ENCODE measurements at places on chromosomes 12 and 14.

GRCh38 chr12:82866227-82866775 lies 179.6 kb downstream of the TMTC2 start:
- DNase-seq: no peak

- no peak for DNase-seq
Observed at GRCh38 chr14:54219261-54220070, 177.3 kb upstream of the CDKN3 start.

GRCh38 chr14:61196792-61197191 lies 84.3 kb downstream of the TMEM30B start:
- DNase-seq: no peak

GRCh38 chr14:74955229-74956026 lies at the start of gene PGF:
PGF (minus strand) TSS chr14:74955597; CDS start chr14:74955242, 355 bp downstream.
- DNase-seq: no peak

GRCh38 chr14:56118611-56119181 lies 485 bp downstream of the PELI2 start:
- DNase-seq: no peak

DNA sequence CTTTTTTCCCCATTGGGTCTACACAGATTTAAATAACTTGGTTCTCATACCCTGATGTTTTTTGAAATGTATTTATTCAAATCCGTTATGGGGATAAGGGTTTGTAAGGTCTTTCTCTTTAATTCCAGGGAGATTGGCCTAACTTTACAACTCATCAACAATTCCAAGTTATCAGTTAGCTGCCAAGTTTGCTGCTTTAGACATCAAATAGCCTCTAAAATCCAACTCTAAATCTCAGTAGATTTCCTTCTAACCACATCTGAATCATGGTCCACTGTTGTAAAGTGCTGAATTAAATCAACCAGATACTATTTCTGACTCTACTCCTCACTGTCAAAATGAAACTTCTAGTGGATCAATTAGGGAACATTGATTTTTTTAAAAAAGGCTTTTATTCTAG lies 364.1 kb upstream of the E2F7 start:
- DNase-seq: no peak

GRCh38 chr12:13582421-13582820 lies 385.9 kb downstream of the EMP1 start:
- no peak for DNase-seq

DNA sequence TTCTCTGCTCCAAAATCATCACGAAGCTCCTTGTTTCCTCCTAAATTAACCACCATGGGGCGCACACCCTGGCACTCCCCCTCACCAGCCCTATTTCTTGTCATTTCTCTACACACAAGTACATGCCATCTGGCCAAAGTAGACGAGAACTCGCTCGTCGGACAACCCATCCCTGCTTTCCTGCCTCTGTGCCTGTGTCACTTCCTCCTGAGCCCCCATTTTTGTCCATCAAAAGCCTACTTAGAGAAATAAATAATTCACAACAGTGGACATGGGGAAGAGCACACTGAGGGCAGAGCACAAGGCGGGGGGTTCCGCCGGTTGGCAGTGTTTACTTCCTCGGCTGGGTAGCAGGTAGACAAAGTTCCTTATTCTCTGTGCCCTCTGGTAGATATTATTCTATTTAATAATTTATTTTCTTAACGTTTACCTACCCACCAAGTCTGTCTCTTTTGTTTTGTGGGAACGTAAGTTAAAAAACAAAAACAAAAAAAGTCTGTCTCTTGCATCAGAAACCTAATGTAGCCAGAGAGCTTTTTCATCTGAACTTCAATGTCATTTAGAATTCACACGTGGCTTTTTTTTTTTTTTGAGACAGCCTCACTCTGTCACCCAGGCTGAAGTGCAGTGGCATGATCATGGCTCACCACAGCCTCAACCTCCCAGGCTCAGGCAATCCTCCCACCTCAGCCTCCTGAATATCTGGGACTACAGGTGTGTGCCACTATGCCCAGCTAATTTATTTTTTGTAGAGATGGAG lies 6.0 kb downstream of the VPS37B start:
- no peak for DNase-seq

GRCh38 chr12:29255042-29255441 lies 106.0 kb downstream of the FAR2 start:
- no peak for DNase-seq

- no peak for DNase-seq
Observed at GRCh38 chr12:88063375-88063774, 34.2 kb upstream of the C12orf50 start.

DNA sequence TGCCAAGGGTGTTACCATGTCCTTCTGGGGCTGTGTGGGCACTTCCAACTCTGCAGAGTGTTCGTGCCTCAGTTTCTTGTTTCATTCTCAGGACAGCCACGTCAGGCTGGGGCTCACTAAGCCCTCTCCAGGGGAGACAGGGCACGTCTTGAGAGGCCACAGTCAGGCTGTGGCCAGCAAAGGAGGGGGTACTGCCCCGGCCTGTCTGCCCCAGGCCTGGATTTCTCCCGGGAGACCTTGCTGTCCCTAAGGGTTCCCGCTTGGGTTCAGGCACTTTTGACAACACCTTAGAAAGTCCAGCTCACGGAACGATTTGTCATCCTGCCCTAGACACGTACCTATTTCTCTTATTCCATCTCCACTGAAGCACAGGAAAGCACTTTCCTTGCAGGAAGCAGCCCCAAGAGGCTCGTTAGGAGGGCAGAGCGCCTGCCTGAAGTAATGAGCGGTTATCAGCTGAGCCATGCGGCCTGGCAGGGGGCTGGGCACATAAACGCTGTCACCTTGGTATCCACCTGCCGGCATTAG lies 290.4 kb upstream of the RTL1 start:
- DNase-seq: no peak

GRCh38 chr14:100534528-100535286 lies 52.5 kb downstream of the BEGAIN start:
- no peak for DNase-seq

DNA sequence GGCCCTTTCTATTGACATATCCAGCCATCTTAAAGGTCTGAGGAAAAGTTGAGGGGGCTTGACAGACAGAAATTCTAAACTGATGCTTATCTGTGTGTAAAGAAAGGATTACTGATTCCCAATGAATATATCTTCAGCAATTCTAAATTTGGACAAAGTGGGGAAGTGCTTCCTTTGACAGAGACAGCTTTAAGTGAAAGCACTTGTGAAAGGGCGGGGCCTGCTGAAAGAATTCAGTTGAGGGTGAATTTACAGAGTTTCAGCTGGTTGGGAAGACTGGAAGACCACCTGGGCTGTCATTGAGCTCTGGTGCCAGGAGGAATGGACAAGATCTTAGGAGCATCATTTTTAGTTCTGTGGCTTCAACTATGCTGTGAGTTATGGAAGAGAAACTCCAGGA lies 412.5 kb upstream of the OR4E1 start:
- no peak for DNase-seq

DNA sequence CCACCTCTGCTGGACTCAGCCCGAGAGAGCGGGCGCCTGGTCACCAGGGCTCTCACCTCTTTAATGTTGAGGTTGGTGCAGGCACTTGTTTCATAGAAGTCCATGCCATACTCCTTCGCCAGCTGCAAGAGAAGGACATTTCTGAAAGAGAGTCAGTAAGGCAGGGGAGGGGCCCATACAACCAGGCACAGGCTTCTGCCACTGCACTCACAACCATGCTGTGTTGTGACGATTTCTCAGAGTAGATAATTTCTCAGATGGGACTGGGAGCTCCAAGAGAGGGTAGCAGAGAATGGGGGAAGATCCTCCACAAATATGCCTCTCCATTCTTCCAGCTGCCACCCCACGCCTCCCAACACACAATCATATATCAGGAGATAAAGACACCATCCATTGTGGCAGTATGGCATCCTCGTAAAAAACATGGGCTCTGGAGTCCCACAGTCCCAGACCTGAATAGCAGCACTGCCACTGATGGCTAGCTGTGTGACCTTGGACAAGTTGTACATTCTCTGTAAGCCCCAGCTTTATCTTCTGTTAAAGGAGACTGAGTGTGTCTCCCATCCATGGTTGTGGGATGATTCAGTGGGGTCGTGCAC lies 6.2 kb upstream of the GPX2 start:
- no peak for DNase-seq

DNA sequence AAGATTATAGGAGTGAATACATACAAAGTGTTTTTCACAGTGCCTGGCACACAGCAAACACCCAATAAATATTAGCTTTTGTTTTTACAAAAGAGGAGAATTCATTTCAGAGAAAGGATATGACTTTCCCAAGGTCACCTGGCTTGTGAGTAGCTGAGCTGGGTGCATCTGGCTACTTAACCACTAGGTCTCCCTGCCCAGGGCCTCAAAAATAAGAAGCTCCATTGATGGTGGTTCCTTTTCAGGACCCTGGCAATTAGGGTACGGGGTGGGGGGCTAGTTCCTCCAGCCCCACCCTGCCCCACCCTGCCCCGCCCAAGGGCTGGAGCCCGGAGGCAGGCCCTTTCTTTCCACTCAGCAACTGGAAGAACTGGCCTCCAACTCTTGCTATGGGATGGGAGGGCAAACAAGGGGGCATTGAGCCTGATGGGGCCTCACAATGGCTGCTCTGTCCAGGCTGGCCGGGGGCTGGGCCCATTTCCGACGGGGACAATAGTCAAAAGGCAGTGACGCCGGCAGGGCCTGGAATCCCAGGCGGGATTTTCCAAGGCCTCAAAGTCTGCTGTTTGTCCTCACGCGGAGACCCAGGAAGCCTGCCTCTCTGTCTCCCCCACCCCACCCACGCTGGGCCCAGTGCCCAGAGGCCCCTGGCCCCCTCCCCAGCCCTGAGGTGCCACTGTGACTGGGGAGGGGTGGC lies 8.2 kb upstream of the ATG101 start:
- DNase-seq: no peak

DNA sequence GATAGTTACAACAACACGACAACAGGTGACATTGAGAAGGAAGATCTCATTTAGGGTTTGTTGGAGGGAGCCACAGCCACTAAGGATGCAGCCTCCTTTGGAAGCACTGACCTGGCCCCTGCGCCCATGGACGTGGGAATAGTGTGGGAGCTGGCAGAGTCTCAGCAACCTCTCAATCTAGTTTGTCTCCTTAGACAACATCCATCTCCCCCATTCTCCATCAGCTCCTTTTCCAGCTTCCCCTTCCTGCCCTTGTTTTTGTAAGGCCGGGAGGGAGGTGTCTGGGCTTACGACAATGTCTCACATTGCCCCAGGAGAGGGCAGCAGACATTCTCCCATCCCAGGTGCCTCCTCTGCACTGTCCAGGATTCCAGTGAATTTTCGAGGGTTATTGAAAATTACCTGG lies 170.2 kb upstream of the PZP start:
- no peak for DNase-seq

DNA sequence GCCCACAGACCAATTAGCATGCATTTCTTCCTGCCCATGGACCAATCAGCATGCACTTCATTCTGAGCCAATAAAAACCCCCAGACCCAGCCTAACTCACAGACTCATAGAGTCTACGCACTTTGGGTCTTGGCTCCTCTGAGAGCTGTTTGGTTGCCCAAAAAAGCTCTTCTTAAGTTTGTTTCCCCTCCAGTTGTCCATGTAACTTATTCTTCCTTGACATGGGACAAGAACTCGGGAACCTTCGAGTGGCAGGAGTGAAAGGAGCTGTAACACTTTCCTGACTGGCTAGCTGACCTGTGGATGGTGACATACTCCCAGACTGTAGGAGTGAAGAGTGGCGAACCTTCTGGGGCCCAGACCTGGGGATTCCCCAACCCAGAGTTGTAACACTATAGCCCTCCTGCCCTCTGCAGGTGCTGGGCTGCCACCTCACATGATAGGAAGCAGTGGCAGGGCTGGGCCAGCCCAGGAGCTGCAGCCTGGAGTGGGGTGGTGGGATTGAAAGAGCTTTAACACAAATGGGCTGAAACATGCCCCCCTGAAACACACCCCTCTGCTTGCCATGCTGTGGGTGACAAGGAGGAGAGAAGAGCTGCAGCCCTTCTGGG lies 4.4 kb upstream of the BTBD7 start:
- DNase-seq: no peak

- no peak for DNase-seq
Observed at GRCh38 chr12:104411826-104412641, 44.7 kb upstream of the CHST11 start.

DNA sequence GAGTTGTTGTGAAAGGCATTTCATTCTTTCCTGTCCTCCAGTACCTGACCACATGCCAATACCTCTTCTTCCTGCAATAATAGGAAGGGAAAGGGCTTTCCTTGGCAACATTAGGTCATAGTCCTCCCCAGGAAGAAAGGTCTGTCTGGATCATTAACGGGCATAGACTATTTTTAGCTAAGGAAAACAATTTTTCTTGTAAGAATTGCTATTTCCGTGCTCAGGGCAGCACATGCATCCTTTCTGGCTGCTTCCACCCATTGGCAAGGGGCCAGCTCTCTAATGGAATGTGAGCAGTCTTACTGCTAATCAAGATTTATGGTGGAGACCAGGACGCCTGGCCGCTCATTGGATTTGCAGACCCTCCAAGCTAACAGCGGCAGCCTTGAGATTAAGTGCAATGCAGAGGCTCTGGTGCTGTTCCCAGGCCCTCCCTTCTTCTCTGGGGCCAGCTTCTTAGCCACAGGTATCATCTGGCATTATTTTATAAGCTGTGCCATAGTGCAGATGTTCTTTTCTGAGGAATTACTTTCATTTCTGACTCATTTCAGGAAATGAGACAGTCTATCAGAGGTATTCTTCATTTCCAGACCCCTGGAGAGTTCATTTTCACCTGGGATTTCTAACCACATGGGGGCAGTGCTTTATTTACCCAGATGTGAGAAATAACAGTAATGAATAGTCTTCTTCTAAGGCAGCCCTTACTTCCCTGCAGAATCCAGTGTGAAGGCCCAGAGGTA lies 52.9 kb downstream of the ANO6 start:
- no peak for DNase-seq

DNA sequence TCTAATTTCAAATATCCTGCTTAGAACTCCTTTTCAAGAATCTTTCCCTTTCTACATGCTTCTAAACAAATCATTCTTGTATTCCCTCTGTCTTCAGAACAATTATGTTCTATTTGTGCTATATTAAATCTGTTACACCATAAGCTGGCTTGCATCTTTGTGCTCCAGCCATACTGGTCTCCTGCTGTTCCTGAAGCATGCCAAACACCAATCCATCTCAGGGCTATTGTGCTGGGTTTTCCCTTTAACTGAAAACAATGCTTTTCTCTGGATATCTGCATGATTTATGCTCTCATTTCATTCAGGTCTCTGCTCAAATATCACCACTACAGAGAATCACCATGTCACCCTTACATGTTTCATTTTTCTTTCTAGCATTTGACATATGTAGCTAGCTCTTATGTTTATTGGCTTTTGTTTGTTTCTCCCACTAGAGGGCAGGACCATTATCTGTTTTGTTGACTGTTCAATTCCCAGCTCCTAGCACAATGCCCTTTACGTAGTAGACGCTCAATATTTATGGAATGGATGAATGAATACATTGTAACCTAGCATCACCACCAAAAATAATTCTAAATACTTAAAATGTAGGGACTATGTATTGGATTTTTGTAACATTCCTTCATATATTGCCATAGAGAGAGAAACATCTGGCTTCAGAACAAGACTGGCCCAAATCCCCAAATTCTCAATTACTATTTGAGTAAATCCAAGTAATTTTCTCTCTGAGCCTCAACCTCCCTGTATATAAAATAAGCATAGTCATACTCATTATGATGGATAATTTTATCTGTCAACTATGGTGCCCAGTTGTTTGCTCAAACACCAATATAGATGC lies 302.0 kb upstream of the SYT1 start:
- no peak for DNase-seq

GRCh38 chr12:51217133-51217967 lies 512 bp downstream of the POU6F1 start:
- peak; percentile 28 for DNase-seq

GRCh38 chr12:41365653-41366171 lies 177.6 kb downstream of the PDZRN4 start:
- DNase-seq: no peak

GRCh38 chr14:90204516-90204915 lies 51.8 kb upstream of the PSMC1 start:
- no peak for DNase-seq

GRCh38 chr14:25042362-25043299 lies 7.3 kb downstream of the STXBP6 start:
- DNase-seq: no peak

All from stimulated activated CD4-positive, alpha-beta T cell treated with anti-CD3 and anti-CD28 coated beads, Interleukin-15, amount 100 ng/mL, for 1 hour (primary cell).